ENCODE measurements at places on chromosomes 7 and 10.

- DNase-seq = no peak
Observed at GRCh38 chr10:21712975-21713374, 178.9 kb downstream of the MLLT10 start.

DNA sequence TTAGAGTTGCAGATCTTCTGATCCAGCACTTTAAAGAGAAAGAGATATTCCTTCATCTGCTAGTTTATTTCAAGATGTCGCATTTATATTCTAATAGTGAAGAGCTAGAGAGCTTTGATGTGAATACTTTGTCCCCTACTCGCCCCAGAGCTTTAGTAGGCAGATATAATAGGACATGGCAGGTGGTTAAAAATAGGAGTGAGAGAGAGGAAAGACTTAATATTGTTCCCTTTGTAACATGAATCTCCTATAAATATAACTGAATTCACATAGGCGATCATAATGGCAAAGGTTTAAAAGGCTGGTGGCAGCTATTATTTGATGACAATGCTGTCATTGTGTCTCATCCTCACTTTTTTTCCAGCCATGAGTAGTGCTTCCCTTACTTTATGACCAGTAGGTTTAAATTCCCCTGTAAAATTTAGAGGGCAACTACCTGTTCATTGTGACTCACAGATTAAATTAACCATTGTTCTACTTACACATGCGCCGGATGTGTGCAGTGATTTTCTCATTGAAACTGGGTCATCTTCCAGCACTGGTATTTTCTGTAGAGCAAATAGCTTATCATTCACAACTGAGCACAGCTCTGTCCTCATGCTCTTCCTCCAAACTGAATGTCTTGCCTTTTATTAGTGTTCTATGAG, 906.7 kb upstream of the CELF2 start:
- no peak for DNase-seq

- DNase-seq = no peak
Observed at GRCh38 chr7:25399000-25399750, 170.9 kb upstream of the NPVF start.

DNA sequence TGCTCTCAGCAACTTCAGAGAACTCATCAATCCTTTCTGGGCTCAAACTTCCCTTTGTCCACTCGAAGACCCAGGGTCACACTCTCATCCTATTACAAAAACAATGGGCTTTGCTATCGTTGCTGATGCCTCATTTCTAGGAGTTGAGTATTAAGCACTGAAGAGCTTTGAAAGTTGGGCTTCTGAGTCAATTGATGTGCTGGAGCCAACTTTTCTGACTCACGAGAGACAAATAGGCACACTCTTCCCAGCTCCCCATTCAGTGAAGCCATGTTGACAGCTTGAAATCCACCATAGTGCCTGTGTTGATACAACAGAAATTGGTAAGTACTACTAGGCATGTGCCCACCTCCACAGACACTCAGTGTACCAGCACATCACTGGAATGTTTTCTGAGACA, 97.5 kb upstream of the PRSS58 start:
- DNase-seq = no peak

- DNase-seq = no peak
Observed at GRCh38 chr7:90311175-90311574, 9.9 kb downstream of the FAM237B start.

DNA sequence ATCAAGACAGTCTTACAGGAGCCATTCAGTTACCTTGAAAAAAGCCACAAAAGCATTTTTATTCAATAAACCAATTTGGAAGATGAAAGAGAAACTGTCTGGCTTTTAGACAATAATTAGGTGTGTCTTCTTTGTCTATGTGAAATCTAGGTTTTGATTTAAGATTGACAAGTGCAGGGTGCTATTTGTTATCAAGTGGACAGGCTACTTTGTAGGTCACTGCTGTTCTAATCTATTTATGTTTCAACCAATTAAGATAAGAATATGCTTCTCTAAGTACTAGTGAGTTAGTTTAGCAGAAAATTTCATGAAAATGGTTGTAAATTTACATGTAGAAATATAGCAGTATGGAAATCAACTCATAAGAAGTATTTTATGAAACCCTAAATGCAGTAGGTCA, 177.5 kb downstream of the CACNA2D1 start:
- no peak for DNase-seq

DNA sequence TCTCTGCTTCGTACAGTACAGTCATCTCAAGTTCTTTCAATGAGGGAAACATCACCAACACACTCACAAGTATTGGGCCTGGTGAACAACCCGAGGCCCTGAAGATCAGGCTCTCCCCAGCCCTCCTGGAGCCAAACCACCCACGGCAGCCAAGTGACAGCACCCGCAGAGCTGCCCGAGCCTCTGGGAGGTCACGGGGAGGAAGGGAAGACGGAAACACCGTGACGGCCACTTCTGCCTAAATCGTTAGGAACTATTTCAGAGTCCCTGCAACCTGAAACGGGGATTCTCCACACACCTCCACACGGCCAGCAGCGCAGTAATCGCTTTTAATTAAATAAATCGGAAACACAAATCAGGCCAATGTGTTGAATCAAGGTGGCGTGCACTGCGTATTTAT, 222.6 kb downstream of the MAD1L1 start:
- no peak for DNase-seq

- no peak for DNase-seq
Observed at GRCh38 chr10:48740988-48741387, 56.3 kb downstream of the WDFY4 start.

- no peak for DNase-seq
Observed at GRCh38 chr7:100171087-100171681, 2.8 kb upstream of the GAL3ST4 start.

GRCh38 chr10:133384071-133384470, 5.0 kb downstream of the PAOX start:
- DNase-seq = no peak

DNA sequence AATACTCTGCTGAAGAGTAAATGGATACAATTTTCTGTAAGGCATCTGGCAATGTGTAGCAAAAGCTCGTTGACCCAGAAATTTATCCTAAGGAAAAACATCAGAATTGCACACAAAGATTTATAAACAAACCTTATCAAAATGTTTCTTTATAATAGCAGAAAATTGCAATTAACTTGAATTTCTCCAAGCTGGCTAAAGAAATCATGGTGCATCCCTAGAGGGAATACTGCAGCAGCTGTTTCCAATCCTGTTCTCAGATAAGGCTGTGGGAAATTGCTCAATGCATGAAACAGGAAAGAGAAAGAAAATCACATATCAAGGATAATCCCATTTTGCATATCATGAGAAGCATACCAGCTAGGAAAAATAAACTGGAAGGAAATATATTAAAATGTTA, 18.7 kb downstream of the TACR2 start:
- DNase-seq = no peak

DNA sequence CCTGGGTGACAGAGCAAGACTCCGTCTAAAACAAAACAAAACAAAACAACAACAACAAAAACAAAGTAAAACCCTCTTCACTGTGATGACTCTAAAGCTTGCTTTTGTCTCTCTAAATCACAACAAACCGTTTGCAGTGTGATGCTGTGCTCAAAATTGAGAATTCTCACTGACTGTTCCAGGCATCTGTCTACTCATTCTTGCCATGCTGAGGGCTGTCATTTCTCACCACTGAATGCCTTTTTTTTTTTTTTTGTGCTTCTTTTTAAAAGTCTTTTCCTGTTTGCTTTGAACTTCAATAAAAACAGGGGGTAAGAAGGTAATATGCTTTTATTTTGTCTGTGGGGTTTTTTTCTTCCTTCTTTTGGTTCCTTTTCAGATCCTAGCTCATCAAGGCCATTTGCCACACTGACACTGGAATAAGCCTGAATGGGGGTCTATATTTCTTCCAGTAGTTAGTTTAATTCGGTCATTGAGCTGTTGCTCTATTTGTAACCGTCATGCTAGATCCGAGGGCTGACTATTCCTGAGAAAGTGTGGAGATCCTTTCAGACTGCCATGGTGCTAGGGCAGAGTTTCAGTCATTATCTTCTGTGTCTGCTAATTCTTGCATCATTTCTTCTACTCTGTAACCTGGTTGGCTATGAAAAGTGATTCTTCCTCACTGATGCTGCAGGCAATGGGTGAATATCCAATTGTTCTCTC, 10.6 kb downstream of the FAS start:
- DNase-seq = no peak

GRCh38 chr7:21338728-21339164, 89.1 kb upstream of the SP4 start:
- peak; percentile 44 for DNase-seq

- no peak for DNase-seq
Observed at GRCh38 chr10:62039954-62040353, 138.5 kb downstream of the ARID5B start.

DNA sequence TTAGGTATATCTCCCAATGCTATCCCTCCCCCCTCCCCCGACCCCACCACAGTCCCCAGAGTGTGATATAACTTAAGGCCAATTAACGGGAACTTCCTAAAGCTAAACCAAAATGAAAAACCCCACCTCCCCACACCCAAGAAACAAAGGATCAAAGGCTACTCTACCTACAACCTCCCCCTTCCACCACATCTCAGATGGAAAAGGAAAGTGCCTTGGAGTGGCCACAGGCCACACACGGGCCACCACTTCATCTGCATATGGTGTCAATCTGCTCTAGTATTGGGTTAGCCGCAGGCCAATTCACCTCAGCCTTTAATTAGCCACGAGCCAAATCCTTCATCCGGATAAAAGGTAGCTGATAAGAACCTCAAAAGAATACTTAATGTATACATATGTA, 19.6 kb downstream of the CSTF2T start:
- DNase-seq = no peak

DNA sequence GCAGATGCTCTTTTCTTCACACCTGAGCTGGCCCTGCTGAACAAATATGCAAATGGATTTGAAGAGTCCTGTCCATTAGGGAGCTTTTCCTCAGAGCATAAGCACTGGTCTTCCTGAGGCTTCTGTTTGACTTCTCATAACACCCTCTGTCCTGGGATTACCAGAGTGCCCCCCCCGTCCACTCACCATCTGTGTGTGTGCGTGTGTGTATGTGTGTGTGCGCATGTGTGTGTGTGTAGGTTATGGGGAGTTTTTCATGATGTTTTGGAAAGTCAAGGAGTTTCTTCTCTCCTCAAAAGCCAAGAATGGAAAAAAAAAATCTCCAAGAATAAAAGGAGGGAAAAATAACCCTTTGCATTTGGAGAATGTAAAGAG, 57.7 kb upstream of the COMTD1 start:
- DNase-seq = no peak

- no peak for DNase-seq
Observed at GRCh38 chr10:2631557-2632205, 435.7 kb upstream of the PFKP start.

- DNase-seq = no peak
Observed at GRCh38 chr10:93639791-93640190, 27.5 kb downstream of the PDE6C start.

GRCh38 chr7:85708221-85708620, 521.4 kb upstream of the SEMA3D start:
- no peak for DNase-seq

DNA sequence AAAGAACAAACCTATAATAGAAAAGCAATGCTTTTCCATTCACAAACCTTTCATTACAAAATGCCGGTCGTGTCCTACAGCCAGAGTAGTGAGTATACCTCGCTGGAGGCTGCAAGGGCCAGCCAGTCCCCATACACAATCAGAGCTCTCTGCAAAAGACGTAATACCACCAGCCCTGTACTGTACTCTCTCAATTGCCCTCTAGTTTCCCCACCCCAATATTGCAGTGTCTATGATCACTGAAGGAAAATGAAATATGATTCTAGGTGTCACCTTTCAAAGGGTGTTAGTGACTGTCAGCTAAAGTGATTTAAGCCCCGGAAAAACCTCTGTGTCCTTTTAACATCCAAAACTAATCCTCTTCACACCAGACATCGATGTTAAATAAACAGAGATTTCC, 24.8 kb downstream of the PLXNA4 start:
- DNase-seq = no peak

GRCh38 chr7:111866787-111867186, 304.5 kb upstream of the IMMP2L start:
- DNase-seq = no peak

GRCh38 chr7:21898265-21898930, 47.3 kb downstream of the CDCA7L start:
- peak; percentile 27 for DNase-seq

DNA sequence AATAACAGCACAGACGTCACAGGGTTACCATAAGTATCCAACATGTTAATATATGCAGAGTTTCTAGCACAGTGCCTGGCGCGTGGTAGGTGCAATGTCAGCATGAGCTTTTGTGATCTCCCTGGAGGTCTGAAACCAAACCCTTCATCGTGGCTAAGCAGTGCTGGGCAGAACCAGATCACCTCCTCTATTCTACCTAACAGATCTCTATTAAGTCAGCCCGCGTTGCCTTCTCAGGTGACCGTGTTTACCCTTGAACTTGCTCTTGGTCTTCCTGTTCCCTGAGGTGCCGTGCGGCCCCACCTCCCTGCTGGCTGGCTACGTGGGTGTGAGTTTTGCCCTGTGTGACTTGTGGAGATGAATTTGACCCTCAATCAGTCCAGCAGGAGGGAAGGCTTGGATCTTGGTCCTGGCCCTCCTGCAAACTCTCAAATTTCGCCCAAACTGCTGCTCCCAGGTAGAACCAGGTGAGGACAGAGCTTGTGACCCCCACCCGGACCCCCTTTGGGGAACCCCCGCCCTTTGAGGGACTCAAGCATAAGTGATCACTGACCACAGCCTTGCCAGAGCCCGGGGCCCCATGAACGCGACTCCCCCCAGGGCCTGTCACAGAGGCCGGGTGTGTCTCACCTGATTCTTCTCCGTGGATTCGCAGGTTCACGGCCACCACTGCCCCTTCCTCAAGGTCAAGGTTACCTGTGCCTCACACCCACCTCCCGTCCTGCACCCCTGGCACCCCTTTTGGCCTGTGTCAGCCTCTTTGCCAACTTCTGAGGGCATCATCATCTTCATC, 54.2 kb downstream of the ELFN1 start:
- DNase-seq = no peak

DNA sequence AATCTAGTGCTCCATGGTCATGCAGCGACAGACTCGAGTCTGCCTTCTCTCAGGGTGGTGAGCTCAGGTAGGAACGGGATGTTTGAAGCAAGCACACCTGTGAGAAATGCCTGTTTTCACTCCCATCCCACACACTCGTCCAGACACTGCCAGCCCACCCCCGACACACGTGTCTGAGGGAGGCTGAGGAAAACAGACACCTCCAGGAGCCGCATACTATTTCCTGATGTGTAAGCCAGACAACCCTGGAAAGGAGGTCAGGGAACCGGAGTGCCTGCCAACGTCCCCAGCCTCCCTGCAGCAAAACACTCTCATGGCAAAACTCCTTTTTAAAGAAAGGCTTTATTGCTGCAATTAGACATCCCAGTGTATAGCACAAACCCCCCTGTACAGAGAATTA, 80.2 kb downstream of the ALOX5 start:
- no peak for DNase-seq

DNA sequence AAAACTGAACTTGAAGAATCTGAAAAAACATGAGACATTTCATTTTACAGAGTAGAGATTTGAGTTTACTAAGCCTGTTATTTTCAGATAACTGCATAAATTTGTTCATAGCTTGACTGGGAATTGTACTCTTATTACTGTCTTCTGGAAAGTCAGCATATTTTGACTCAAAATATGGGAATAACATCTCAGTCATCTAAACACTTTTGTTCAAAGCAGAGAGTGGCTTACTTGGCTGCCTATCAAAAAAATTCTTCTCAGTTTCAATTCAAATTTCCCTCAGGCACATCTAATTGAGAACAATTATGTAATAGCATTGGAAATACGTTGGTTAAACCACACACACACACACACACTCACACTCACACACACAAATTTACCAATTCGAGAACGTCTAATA, 384.6 kb downstream of the ARL4A start:
- no peak for DNase-seq

Data from CD4-positive, alpha-beta T cell treated with Interleukin-15 for 1 hour (primary cell).